ENCODE measurements at places on chromosomes 1 and 21.

DNA sequence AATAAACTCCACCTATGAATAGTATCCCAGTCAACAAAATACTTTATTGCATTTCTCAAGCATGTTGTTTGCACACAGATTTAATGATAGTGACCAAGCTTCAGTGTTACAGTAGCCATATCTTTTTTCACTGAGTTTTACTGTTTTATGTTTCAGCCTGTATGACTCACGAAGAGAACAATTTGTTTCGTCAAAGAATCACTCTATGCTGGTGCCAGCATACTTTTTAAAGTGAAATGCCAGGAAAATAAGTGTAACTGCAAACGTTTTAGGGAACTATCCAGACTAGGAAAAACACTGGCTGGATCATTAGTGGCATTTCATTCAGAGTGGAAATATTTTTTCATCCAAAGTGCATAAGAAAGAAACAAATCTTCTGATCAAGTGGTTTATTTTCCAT lies 210.8 kb downstream of the COL11A1 start:
- DNase-seq: no peak

- DNase-seq: no peak
Observed at GRCh38 chr1:3494321-3495308, 40.1 kb downstream of the ARHGEF16 start.

GRCh38 chr1:171884475-171884874 lies 43.2 kb downstream of the DNM3 start:
- no peak for DNase-seq

GRCh38 chr1:192826791-192827546 lies 18.1 kb downstream of the RGS2 start:
- no peak for DNase-seq

DNA sequence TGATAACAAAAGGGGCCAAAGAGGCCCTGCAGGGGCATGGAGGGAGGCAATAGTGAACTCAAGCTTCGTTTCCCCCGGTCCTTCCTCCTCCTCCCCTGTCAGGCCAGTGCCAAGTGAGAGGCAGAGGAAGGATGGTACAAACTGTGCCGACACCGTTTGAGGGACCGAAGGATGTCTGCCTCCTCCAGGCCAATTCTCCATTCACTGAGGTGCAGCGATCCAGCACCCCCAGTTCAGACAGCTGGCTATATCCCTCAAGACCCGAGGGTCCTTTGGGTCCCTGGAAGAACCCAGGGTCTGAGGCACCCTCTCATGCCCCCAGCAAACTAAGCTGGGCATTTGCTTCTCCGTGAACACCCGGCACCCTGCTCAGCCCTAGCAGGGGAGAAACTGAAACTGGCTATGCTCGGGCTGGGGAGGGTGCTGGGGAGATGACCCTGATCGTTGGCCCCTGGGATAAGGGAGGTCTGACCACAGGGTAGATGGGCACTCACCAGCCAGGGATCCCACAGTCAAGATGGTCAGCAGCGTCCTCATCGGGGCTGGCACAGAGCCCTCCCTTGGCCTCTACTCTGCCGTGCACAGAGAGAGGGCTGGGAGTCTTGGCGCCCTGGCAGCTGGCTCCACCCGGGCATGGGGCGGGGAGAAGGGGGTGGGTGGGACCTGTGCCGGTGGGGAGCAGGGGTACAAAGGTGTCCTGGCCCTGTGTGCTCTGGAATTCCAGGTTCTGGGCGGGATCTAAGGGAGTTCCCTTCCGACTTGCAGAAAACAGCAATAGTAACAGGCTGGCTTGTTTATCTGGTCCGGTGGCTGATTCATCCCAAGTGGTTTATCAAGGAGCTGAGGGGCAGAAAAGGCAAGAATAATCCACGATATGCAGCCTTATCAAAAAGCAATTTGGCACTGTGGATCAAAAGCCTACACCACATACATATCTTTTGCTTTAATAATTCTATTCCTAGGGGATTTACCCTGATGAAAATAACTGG lies at the start of gene IL22RA1:
TSS of gene IL22RA1 (minus strand) at position 595 of the 989 bp plus-strand sequence. CDS start at position 537, 58 bp downstream.
- no peak for DNase-seq

- DNase-seq: no peak
Observed at GRCh38 chr1:109161858-109162606, 48.1 kb downstream of the ELAPOR1 start.

DNA sequence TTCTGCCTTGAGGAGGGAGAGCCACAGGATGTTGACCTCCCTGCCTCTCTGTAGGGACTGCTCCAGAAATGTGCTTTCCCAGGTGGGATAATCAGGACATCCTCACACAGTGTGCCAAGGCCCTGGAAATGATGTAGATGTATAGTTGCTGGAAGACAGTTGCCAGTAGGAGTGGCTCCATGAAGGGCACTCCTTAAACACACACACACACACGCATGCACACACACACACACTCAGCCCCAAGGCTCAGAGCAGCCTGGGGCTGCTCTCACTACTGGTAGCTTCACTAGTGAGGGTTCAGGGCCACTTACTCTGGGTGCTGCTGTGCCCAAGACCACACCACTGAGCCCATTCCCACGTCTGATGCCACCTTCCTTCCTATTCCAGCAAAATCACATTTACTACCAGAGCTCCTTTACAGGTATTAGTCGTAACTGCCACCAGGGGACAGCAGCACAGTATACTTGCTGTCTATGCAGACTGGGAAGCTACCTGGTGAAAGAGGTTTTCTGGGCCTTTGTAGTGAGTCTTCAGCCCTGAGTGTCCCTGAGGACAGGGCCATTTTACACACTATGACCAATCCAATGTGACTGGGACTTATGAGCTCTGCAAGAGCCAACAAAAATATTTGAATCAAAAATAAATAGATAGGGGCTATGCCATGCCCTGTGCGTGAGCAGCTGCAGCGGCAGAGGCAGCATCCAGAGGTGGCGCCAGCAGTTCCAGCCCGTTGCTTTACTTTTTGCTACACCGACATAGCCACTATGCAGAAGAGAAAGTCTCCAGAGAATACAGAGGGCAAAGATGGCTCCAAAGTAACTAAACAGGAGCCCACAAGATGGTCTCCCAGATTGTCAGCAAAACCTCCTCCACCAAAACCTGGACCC lies 15.0 kb downstream of the CRNN start:
- no peak for DNase-seq

- no peak for DNase-seq
Observed at GRCh38 chr1:25844536-25845337, 14.5 kb downstream of the AUNIP start.

- no peak for DNase-seq
Observed at GRCh38 chr1:76237211-76237610, 162.7 kb downstream of the ST6GALNAC3 start.

- DNase-seq: no peak
Observed at GRCh38 chr1:31382379-31382989, 9.6 kb upstream of the FABP3 start.

DNA sequence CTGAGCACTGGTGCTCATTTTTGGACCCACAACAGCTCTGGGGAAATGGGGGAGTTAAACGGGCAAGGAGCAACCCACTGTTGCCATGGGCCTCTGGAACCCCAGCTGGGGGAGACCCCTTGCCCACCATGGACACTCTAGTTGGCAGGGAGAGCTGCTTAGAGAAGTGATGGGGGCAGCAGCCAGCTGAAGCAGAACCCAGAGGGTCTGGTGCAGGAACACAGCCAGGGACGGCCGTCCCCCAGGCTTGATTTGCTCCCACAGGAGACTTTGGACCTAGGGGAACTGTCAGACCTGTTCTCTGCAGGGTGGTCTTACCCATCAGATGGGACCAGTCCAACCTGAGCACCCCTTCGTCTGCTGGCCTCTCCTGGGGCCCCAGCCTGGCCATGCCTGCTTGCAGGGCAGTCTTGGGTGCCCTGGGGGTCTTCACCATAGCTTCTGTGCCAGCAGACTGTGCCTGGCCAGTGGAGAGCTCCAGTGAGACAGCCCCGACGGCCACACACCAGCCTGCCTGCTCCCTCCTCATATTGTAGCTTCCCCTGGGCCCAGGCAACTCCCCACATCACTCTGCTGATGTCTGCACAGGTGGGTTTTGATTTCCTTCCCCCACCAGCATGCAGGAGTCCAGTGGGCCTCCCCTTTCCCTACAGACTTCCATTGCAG lies 11.3 kb downstream of the SPATC1L start:
- no peak for DNase-seq

GRCh38 chr1:63327417-63328054 lies 5.2 kb downstream of the FOXD3 start:
- no peak for DNase-seq

DNA sequence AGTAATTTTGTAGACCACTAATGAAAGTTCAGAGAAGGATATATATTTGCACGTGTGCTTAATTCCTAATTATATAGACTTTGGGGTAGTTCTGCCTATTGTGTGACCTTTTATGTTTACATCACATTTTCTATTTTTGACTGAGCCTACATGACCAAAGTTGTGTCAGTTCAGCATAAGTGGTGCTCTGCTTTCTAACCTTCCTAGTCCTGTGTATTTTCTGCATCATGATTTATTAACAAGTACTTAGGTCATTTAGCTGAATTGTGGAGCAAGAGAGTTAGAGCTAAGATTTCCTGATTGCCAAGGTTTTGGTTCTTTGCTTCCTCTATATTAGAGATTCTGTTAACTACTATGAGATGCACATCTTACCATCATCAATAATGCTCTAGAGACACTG lies 176.0 kb downstream of the C1orf21 start:
- no peak for DNase-seq

DNA sequence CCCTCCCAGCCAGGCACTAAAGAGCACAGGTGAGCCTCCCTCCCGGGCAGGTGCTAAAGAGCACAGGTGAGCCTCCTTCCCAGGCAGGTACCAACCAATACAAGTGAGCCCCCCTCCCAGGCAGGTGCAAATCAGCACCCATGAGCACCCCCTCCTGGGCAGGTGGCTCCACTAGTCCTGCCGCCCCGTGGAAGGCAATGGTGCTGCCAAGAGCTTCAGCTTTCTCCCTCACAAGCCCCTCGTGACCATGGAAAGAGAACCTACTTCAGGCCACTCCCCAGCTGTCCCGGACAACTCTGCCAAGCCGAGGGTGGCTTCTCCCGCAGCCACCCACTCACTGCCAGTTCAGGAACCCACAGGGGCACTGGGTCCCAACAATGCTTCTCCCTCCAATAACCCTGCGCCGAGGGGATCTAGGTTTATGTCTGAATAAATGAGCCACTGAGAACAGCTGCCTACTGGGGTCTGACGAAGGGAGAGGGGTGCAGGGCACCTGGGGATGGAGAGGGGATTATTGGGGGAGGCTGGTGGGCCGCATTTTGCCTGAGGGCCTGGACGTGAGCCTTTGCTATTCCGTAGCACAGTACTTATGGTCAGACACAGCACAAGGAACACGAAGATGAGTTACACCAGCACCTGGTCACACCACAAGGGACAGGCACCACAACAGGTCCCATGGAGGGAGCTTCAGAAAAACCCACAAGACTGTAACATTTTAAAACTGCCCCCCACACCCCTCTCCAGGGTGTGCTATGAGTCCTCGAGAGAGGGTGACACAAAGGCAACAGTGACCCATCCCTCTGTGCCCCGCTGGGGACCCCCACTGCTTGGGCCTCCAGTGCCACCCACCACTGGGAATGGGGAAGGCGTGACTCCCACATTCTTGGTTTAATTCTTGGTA lies 46.3 kb downstream of the PRDM15 start:
- DNase-seq: no peak

DNA sequence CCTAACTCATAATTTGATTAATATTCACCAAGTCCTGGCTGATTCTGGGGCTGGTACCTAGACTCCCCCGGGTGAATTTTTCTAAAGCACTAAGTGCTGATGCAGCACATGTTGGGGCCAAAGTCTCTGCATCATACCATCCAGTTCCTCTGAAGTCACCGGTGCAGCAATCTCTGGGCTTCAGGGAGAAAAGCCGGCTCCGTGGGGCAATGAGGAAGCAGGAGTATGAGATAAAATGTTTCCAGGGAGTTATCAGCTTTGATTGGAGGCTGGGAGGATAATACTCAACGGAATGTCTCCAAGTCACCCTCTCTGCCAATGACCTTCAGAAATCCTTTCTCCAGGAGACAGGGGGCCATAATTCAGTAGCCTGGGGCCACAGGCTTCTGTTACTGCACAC lies 1.2 kb downstream of the FCAMR start:
- DNase-seq: no peak

DNA sequence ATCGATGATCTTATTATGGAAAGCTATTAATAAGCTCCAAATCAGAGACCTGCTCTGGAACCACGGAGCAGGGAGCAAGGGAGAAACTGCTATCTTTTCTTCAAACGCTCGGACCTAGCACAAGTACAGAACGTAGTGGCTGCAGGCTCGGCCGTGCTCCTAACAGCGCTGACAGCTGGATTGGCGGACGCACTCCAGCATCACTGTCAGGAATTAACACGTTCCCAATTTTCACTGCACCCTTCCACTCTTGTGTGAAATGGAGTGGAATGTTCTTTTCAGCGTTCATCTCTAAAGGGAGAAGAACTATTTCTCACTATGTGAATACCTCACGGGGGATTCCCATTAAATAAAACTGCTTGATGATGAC lies 106.9 kb downstream of the ZNF281 start:
- no peak for DNase-seq

- DNase-seq: no peak
Observed at GRCh38 chr1:166691476-166691875, 147.8 kb upstream of the POGK start.

- no peak for DNase-seq
Observed at GRCh38 chr1:202343652-202344349, 2.1 kb upstream of the UBE2T start.

GRCh38 chr1:228007049-228007800 lies 427 bp downstream of the WNT3A start:
- no peak for DNase-seq

- DNase-seq: no peak
Observed at GRCh38 chr1:229848752-229849677, 218.0 kb upstream of the GALNT2 start.

- no peak for DNase-seq
Observed at GRCh38 chr1:18819986-18820790, 39.3 kb downstream of the TAS1R2 start.

DNA sequence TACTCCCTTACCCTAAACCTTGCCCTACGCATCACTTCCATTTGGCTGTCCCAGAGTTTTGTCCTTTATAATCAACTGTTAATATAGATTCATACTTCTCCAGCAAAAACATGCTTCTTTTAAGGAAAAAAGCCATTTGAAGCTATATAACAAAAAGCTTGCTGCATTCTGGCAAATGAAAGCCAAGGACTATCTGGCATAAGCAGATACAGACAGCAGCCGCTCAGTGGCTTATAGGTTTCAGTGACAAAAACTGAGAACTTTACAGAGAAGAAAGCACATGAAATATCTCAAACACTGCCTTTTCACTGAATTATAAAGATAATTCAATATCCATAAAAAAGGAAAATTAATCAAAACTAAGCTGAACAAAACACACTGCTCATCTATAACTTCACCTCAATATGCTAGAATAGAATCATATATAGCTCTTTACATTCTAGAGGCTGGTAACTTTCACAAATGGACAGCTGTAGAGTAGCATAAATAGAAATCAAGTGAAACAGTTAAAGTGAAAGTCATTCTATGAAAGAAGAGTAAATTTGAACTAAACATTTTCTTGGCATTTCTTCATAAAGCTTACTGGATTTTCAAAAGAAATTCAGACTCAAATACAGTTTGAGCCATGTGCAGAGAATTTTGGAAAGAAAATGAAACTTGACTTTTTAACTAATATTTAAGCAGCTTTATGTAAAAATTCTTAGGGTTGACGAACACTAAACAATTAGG lies 19.6 kb downstream of the CDC42BPA start:
- no peak for DNase-seq

GRCh38 chr1:145714524-145715111 lies 4.7 kb upstream of the CD160 start:
- DNase-seq: no peak

Data from cortex of kidney (tissue), 1 donor.